Cardiac muscle cell (in vitro differentiated cells and primary cell): ENCODE measurements at places on chromosomes 11 and 22.

GRCh38 chr22:37880668-37881440 lies 25.2 kb upstream of the MICALL1 start:
- DNase-seq, result no peak
- peaks cover 48% of the 10 kb centered on the region for H3K36me3 ChIP-seq
- H3K27me3 ChIP-seq, result no peaks in the 10 kb centered on the region
- no peak overlapping the region for H3K27ac ChIP-seq
- no peaks in the 10 kb centered on the region for H3K4me1 ChIP-seq
- no peak overlapping the region for H3K4me3 ChIP-seq

DNA sequence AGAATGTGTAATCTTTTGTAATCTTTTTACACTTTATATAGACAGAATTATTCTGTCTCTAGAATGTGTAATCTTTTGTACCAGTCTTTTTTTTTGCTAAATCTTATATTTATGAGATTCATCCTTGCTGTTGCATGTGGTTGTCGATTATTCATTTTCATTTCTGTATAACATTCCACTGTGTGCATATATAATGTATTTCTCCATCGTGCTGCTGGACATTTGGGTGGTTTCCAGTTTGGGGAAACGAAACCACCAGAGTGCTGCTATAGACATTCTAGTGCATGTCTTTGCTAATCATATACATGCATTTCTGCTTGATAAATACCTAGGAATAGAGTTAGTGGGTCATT lies 146.5 kb downstream of the GRIK4 start:
- H3K4me3 ChIP-seq, result no peak overlapping the region
- peaks cover 20% of the 10 kb centered on the region for H3K27me3 ChIP-seq
- no peaks in the 10 kb centered on the region for H3K4me1 ChIP-seq
- no peak overlapping the region for H3K27ac ChIP-seq
- no peak for DNase-seq
- H3K36me3 ChIP-seq, result no peaks in the 10 kb centered on the region

DNA sequence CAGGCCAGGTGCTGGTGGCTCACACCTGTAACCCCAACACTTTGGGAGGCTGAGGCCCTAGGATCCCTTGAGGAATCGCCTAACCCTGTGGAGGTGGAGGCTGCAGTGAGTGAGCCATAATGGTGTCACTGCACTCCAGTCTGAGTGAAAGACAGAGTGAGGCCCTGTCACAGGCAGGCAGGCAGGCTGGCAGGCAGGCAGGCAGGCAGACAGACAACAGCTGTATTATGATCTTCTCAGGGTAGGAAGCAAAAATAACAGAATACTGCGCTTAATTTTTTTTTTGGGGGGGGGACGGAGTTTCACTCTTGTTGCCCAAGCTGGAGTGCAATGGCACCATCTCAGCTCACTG lies 3901.6 kb upstream of the OR11H1 start:
- no peak for DNase-seq
- H3K4me3 ChIP-seq, result no peak overlapping the region
- H3K36me3 ChIP-seq, result no peaks in the 10 kb centered on the region
- H3K27ac ChIP-seq, result no peak overlapping the region

DNA sequence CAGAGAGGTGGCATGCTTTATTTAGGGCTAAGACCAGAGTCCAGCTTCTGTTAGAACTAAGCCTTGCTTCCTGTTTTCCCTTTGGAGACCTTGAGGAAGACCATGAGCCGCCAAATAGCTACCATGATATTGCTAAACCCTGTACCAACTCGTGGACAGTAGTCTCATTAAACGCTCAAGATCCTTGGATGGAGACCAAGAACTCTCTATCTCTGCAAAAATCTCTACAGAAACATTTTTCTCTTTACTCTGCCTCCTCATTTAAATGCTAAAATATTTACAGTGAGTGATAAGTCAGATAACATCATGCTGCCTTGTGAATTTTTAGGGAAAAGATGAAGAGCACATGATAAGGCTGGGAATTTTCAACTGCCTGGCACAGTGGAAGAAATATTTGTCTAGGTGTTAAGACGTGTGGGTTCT lies 197.8 kb downstream of the MAML2 start:
- H3K27ac ChIP-seq, result no peak overlapping the region
- peaks cover 3% of the 10 kb centered on the region for H3K4me1 ChIP-seq
- no peak for DNase-seq
- no peaks in the 10 kb centered on the region for H3K27me3 ChIP-seq

- H3K27me3 ChIP-seq, result no peaks in the 10 kb centered on the region
- H3K4me1 ChIP-seq, result peaks cover 5% of the 10 kb centered on the region
- no peaks in the 10 kb centered on the region for H3K36me3 ChIP-seq
- H3K27ac ChIP-seq, result no peak overlapping the region
- no peak overlapping the region for H3K4me3 ChIP-seq
- peak; percentile 82 for DNase-seq
These were observed 131.1 kb downstream of the LDLRAD3 start for GRCh38 chr11:36074941-36075431.

GRCh38 chr11:128171506-128171905 lies 415.9 kb downstream of the ETS1 start:
- peaks cover 3% of the 10 kb centered on the region for H3K4me1 ChIP-seq
- no peak overlapping the region for H3K4me3 ChIP-seq
- H3K36me3 ChIP-seq, result no peaks in the 10 kb centered on the region
- H3K27ac ChIP-seq, result no peak overlapping the region
- no peak for DNase-seq

GRCh38 chr11:107018902-107019493 lies 722 bp upstream of the GUCY1A2 start:
- peak; percentile 83 for DNase-seq
- no peak overlapping the region for H3K27ac ChIP-seq
- peak overlapping the region; percentile 59 for H3K4me3 ChIP-seq
- no peaks in the 10 kb centered on the region for H3K4me1 ChIP-seq
- H3K36me3 ChIP-seq, result no peaks in the 10 kb centered on the region

- H3K27ac ChIP-seq, result no peak overlapping the region
- DNase-seq, result no peak
- H3K4me1 ChIP-seq, result no peaks in the 10 kb centered on the region
These were observed 627.2 kb upstream of the LUZP2 start for GRCh38 chr11:23869671-23870070.

- H3K36me3 ChIP-seq, result no peaks in the 10 kb centered on the region
- no peaks in the 10 kb centered on the region for H3K4me1 ChIP-seq
- peak; percentile 61 for DNase-seq
- H3K27ac ChIP-seq, result no peak overlapping the region
- no peaks in the 10 kb centered on the region for H3K27me3 ChIP-seq
These were observed 73.8 kb downstream of the FAM76B start for GRCh38 chr11:95715777-95716241.

GRCh38 chr22:44846726-44847275 lies 94.4 kb downstream of the ARHGAP8 start:
- H3K36me3 ChIP-seq, result no peaks in the 10 kb centered on the region
- H3K27ac ChIP-seq, result no peak overlapping the region
- DNase-seq, result no peak
- H3K27me3 ChIP-seq, result no peaks in the 10 kb centered on the region
- H3K4me1 ChIP-seq, result no peaks in the 10 kb centered on the region

- no peaks in the 10 kb centered on the region for H3K27me3 ChIP-seq
- no peak for DNase-seq
- no peak overlapping the region for H3K4me3 ChIP-seq
These were observed 30.1 kb upstream of the CSNK1E start for GRCh38 chr22:38347181-38347943.

DNA sequence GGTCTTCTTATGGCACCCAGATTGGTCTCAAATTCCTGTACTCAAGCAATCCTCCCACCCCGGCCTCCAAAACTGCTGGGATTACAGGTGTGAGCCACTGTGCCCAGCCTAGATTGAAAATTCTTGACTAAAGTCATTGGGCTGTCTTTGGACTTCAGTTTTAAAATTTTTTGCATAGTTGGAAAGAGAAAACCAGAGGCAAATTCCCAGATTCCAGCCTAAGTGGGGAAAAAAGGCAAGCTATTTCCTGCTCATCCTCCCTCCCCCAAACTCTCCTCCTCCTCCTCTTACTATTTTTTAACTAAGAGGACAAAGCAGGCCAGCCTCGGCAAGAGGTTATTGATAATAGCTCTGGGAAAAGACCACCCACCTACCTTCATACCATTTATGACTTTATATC lies 78.6 kb upstream of the CLMP start:
- H3K4me1 ChIP-seq, result no peaks in the 10 kb centered on the region
- no peak for DNase-seq
- H3K4me3 ChIP-seq, result no peak overlapping the region
- H3K36me3 ChIP-seq, result no peaks in the 10 kb centered on the region
- H3K27ac ChIP-seq, result no peak overlapping the region

DNA sequence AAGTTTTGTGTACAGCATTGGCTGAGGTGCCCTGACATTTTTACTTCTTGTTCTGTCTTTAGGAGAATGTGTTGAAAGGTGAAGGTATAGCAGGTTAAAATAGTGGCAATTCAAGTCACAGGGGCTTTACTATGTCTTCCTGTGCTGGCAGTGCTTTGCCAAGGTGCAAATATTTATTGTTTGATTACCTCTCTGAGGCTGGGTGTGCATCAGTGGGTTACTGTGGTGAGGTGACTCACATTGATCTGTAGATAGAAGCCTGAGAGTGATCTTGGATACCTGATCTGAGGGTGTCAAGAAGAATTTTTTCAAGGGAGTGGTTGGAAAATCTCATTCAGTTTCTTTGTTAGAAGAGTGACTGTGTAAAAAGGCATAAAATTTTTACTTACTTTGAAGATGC lies 90.0 kb downstream of the ARHGAP42 start:
- no peaks in the 10 kb centered on the region for H3K27me3 ChIP-seq
- peaks cover 20% of the 10 kb centered on the region for H3K4me1 ChIP-seq
- DNase-seq, result no peak
- no peak overlapping the region for H3K4me3 ChIP-seq
- H3K27ac ChIP-seq, result no peak overlapping the region

DNA sequence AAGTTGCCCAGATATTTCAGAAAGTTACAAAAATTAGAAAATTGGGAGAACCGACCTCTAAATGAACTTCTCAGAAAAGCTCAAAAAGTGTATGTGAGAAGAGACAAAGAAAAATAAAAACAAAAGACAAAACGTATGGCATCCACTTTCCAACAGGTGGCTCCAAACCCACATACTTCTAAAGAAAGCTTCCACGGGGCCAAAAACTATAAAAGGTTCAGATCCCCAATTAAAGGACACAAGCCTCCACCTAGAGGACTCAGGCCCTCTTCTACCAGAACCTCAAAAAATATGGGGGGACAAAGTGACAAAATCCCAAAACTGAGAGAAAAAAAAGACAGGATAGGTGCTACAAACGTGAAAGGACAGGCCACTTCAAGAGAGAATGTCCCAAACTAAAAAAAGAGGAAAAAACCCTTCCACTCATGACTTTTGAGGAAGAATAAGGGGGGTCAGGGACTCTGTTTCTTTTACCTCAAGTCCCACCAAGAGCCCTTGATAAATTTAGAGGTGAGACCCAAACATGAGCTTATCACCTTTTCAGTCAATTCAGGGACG lies 8.8 kb downstream of the SCGB2A1 start:
- DNase-seq, result peak; percentile 10
- no peaks in the 10 kb centered on the region for H3K4me1 ChIP-seq
- no peaks in the 10 kb centered on the region for H3K36me3 ChIP-seq

DNA sequence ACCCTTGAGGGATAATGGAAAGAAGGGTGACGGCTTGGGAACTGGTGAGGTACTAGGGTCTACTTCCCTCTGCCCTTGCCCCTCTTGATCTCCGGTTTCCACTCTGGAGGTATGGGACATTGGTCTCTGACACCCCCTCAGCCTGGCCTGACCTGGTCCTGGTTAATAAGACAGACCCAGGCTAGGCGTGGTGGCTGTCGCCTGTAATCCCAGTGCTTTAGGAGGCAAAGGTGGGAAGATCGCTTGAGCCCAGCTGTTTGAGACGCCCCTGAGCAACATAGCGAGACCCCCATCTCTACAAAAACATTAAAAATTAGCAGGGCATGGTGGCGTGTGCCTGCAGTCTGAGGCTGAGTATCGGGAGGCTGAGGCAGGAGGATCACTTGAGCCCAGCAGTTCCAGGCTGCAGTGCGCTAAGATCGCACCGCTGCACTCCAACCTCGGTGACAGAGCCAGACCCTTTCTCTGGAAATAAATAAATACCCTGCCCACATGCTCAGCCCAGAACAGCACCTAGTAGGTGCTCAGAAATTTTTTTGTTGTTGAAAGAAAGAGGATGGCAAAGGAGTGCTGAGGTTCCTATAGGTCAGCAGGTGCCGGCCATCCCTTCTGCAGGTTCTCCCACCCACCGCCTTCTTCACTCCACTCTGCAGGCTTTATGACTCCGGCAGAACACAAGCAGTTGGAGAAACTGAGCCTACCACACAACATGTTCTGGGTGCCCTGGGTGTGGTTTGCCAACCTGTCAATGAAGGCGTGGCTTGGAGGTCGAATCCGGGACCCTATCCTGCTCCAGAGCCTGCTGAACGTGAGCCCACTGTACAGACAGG lies 6.3 kb downstream of the BEST1 start:
- H3K27ac ChIP-seq, result no peak overlapping the region
- H3K36me3 ChIP-seq, result no peaks in the 10 kb centered on the region

DNA sequence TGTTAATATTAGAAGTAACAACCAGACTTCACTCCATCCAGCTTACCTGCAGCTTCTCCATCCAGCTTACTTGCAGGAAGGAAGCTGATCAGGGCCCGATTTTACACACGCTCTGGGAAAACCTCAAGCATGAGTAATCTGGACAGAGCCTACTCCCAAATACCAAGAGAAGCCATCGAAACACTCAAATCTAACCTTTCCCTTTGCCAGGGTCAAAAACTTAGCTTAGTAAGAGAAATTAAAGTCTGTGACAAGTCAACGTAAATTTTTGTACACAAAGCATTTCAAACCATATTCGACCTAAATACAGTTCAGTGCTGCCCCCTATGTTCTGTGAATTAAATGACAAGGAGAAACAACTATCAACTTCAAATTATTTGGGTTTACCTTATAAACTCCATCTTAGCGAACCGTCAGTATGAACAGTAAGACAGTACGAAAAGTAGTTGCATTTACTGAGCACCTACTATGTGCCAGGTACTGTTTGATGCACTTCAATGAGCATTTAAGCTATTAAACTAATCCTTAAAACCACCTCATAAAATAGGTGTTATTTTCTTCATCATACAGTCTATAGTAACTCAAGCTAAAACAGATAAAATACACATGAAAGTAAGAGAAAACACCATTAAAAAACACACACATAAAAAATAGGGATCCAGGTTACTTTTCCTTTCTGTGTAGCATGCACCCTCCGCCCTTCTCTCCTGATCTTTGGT lies 36.9 kb downstream of the ARFGAP3 start:
- H3K4me1 ChIP-seq, result no peaks in the 10 kb centered on the region
- no peak overlapping the region for H3K4me3 ChIP-seq
- H3K36me3 ChIP-seq, result peaks cover 48% of the 10 kb centered on the region
- DNase-seq, result peak; percentile 32

DNA sequence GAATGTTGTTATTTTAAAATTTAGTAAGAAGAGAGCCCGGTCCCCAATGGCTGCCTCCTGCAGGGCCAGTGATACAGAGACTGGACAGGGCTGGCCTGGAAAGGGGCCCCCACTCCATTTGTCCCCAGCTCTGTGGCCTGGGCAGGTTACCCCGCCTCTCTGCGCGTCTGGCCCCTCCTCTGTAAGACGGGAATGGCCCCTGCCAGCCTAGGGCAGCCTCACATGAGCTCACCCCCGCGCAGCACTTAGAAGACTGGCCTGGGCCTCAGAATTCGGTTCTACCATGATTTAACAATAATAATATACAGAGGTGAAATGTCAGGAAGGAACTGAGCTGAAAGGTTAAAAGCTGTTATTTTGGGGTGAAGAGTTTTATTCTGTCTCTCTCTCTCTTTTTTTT lies 1.3 kb downstream of the APOBEC3G start:
- H3K4me1 ChIP-seq, result no peaks in the 10 kb centered on the region
- H3K4me3 ChIP-seq, result no peak overlapping the region
- no peaks in the 10 kb centered on the region for H3K36me3 ChIP-seq
- no peaks in the 10 kb centered on the region for H3K27me3 ChIP-seq
- no peak for DNase-seq

- H3K36me3 ChIP-seq, result no peaks in the 10 kb centered on the region
- no peak overlapping the region for H3K4me3 ChIP-seq
- DNase-seq, result no peak
- H3K27ac ChIP-seq, result no peak overlapping the region
- H3K27me3 ChIP-seq, result no peaks in the 10 kb centered on the region
These were observed 1276.1 kb downstream of the LRRC4C start for GRCh38 chr11:40183073-40184064.
